ENCODE measurements at places on chromosomes 13 and 19. TPM values are rescaled to one million over a fixed set of nuclear protein-coding genes. Genes with fewer than 3 reads are reported as not detected.

Gene C1QTNF9
- 0.09 TPM for total RNA-seq

Gene ZNF98
- total RNA-seq: not detected

Gene ERICH4
- not detected for total RNA-seq

Gene THOP1
- 127 TPM for total RNA-seq

Gene ZNF723
- total RNA-seq: not detected

Gene SHISA2
- total RNA-seq: 148 TPM

Gene LILRB5
- total RNA-seq: not detected

Gene RFPL4A
- not detected for total RNA-seq

Gene ZNF556
- total RNA-seq: 0.20 TPM

Gene PLK5
- not detected for total RNA-seq

Gene HRC
- total RNA-seq: not detected

Gene DLL3
- total RNA-seq: 11.8 TPM

Gene APC2
- total RNA-seq: not detected

Gene KLK15
- not detected for total RNA-seq

Gene MBD3L3
- not detected for total RNA-seq

Gene ZNF302
- total RNA-seq: 22.5 TPM

Gene VAV1
- total RNA-seq: 5.3 TPM

Gene ECSIT
- 88.6 TPM for total RNA-seq

Gene FGF21
- not detected for total RNA-seq

Gene SLC25A41
- total RNA-seq: not detected

Gene RCBTB2
- total RNA-seq: 1.7 TPM

Gene NCR1
- not detected for total RNA-seq

Gene LAIR1
- not detected for total RNA-seq

Gene PROZ
- not detected for total RNA-seq

Gene OR10H1
- total RNA-seq: not detected

Gene IGFL2
- not detected for total RNA-seq

Gene MYO16
- total RNA-seq: not detected

Gene LRFN3
- total RNA-seq: 4.4 TPM

Gene LYPD3
- total RNA-seq: 2.6 TPM

Gene FSD1
- total RNA-seq: 12.7 TPM

Gene ZNF552
- total RNA-seq: 2.5 TPM

Gene IGSF23
- total RNA-seq: not detected

Gene TPTE2
- not detected for total RNA-seq

Gene SLAIN1
- 1.8 TPM for total RNA-seq

Gene RDH8
- total RNA-seq: not detected

Gene PSPN
- 0.17 TPM for total RNA-seq

Gene ZNF610
- total RNA-seq: 2.2 TPM

Gene UGGT2
- total RNA-seq: 31.4 TPM

Gene CEBPG
- total RNA-seq: 12.8 TPM

Gene CAPN12
- total RNA-seq: 0.46 TPM

Gene ATP4B
- not detected for total RNA-seq

Gene MYH14
- total RNA-seq: 19.6 TPM

Gene OR7C1
- not detected for total RNA-seq
